Activated naive CD4-positive, alpha-beta T cell (primary cell): ENCODE measurements at places on chromosomes 3 and 15.

DNA sequence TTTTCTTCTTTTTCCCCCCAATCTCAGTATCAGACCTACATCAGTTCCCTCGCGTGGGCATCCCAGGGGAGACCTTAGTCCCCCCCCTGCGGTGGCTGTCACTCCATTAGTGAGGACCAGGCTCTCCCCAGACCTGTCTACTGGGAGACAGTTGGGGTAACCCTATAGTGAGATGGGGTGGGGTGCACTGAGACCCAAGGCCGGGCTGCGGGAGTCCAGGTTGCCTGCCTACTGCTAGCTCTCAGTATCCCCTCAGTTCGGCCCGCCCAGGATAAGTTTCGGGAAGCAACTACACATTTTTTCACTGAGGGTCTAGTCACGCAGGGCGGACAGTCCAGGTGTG is 671 bp upstream of the DCUN1D1 start:
- no peak for DNase-seq

GRCh38 chr3:111794711-111795110 is 64.4 kb upstream of the PHLDB2 start:
- no peak for DNase-seq

DNA sequence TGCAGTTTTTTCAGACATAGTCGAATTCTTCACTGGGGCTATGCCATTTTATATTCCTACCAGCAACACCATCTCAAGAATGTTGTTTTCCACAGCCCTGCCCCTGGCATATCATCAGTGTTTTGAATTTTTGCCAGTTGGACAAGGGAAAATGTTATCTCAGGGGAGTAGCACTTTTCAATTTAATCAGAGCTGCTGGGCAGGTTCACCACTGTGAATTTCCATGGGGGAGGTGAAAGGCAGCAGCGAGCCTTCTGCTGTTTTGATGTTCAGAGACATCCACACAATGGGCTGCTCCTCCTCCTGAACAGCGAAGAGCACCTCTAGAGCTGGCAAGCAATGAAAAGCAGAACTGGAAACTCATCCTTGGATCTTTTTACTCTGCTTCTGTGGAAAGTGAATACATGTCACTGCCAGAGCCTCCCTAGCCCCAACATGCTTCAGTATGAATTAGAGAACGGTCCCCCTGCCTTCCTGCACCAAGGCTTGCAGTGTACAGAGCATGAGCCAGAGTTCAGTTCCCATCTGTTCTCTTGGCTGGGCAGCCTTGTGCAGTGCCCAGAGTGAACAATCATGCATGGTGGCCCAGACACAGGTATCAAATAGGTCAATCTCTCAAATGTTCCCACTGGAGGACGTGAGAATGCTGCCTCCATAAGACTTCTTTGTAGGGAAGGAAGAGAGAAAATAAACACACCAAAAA is 56.1 kb upstream of the RAD18 start:
- no peak for DNase-seq

- DNase-seq, result no peak
Observed at GRCh38 chr15:96553451-96553850, 223.0 kb downstream of the NR2F2 start.

DNA sequence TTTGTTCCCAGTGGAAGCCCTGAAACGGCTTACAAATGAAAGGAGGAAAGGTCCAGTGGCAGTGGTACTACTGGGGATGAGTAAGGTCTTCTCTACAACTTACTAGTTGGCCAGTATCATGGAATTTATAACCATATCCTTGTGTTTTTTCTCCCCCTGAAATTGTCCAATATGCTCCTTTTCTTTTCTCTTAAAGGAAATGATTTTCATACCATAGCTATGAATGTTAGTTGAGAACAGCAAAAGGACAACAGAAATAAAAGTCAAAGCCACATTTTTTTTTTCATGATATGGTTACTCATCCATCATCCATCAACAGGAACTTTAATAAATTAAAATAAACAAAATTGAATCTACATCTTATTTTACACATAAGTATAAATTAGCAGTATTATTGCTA is 450.4 kb downstream of the MFSD1 start:
- DNase-seq, result no peak

GRCh38 chr15:43552256-43552655 is 34.8 kb downstream of the MAP1A start:
- DNase-seq, result no peak

DNA sequence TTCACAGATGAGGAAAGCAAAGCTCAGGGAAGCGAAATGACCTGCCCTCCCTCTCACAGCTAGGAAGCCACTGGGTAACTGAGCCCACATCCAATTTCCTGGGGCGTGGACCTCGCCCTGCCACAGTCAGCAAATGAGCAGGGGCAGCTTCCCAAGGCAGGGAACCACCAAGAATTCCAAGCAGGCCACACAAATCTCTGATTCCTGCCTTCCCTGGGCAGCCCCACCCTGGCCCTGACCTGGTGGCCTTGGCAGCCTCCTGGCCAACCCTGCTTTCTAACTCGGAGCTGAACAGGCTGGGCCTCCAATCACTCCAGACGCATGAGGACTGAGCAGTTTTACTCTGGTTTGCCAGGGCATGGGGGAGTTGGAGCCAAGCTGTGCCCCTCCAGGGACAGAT is 203.7 kb upstream of the TLE3 start:
- no peak for DNase-seq

DNA sequence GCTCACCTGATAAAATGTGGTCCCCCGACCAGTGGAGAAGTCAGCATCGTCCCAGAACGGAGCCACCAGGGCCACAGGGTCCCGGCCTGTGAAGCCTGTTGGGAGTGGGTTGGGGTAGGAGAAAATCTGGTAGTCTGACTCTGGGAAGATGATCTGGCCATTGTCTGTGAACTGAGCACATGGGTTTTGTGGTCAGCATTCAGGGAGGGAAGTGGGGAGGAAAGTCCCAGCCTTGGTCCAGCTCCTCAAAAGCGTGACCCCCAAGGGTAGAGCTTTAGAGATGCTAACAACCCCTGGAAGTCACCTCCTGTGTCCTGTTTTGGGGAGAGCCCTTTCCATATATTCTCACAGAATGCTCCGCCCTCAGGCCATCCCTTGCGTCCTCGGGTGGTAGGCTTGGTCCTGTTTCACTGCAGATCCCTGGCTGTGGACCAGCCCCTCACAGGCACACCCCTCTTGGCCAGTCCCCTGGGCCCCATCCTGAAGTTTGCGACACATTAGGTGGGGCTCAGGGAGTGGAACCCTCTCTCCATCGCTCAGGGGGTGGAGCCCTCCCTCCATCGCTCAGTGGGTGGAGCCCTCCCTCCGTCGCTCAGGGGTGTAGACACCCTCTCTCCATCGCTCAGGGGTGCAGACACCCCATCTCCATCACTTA is 40.0 kb downstream of the MUC4 start:
- DNase-seq, result no peak

- DNase-seq, result no peak
Observed at GRCh38 chr3:99250821-99251355, 349.4 kb upstream of the DCBLD2 start.

DNA sequence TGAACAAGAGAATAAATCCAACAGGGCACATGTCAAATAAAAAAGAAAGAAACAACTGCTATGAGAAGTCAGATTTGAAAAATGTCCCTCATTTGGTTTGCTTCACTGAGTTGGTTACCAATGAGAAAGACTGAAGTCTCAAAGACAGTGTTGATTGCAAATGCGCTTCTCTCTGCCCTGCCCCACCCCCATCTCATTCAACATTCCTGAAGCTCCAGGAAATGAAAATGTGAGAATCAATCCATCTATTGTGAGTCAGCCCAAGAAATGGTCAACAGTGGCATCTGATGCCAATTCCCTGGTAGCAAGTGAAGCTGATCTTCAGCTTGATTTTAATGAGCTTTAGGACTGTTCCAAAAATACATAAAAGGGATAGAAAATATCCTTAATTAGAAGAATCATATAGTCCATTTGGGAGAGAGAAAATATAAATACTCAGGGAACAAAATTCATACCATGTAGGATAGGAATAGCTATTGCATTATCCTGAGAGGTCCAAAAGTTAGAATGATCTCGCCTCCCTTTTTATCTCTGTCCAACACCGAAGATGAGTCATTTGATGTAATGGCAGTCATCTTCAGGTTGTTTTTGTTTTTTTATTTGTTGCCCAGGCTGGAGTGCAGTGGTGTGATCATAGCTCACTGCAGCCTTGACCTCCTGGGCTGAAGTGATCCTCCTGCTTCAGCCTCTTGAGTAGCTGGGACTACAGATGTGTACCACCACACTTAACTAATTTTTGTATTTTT is 200.3 kb upstream of the UMPS start:
- no peak for DNase-seq

DNA sequence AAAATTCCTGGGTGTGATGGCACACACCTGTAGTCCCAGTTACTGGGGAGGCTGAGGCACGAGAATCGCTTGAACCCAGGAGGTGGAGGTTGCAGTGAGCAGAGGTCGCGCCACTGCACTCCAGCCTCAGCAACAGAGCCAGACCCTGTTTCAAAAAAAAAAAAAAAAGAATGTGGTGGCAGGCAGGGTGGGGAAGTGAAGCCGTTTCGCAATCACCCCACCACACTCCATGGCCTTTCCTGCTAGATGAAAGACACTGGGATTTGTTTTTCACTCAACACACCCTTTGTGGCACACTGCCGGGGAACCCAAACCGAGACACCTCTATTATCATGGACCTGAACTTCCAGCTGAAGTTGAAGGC is 172.4 kb upstream of the IQSEC1 start:
- no peak for DNase-seq

- DNase-seq, result no peak
Observed at GRCh38 chr3:39282057-39282456, 2.2 kb upstream of the CX3CR1 start.

DNA sequence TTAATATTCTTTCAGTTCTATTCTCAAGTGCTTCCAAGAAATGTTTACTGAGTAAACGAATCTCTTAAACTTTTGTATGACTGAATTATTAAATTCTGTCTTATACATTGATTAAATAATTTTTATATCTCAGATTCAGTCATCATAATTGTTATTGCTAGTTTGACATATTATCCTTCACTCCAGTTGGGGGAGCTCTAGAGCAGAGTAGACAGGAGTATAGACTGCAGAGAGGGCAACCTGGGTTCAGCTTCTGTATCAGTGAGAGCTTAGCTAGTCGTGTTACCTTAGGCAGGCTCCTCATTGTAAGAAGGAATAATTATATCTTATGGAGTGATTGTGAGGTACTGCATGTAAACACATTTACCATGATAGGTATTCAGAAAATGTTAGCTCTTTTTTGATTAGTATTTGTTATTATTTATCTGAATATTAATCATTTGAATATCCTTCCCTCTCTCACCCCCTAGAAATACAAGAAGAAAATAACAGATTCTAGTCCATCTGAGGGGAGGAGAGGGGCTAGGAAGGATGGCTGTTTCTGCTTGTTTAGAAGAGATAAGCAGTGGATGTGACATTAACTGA is 31.0 kb upstream of the ZCWPW2 start:
- DNase-seq, result no peak

GRCh38 chr15:90103701-90104329 is 1.5 kb upstream of the IDH2 start:
- DNase-seq, result no peak

- no peak for DNase-seq
Observed at GRCh38 chr15:73296609-73297353, 72.0 kb downstream of the HCN4 start.

DNA sequence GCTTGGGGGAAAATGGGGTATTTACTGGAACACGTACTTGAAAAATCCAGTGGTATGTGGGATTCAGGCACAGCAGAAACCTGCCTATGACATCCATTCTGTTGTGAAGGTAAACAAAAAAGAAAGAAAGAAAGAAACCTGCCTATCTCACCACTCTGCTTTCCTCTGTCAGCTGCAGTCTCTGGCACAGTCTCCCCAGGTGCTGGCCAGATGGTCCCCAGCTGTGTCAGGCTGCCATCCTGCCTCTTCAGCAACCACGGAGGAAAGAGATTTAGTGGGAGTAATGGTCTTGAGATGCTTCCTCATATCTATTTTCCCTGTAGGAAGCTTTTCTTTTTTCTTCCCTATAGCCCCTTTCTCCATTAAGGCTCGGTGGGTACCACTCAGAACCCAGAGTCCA is 2.5 kb upstream of the PXYLP1 start:
- DNase-seq, result no peak

DNA sequence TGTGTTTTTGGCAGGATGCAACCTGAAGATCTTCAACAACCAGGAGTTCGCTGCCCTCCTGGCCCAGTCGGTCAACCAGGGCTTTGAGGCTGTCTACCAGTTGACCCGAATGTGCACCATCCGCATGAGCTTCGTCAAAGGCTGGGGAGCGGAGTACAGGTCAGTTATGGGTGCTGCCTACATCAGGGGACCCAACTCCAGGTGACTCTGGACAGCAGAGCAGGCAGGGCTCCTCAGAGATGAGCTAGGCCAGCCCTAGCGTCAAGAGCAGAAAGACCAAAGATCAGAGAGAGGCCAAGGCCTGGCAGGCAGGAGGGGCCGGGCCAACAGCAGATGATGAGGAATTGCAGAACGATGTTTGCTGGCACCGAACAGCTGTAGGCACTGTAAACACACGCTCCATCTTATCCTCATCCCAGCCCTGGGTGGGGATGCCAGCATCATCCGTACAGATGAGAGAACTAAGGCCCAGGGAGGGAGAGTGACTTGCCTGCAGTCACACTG is 67.1 kb downstream of the AAGAB start:
- no peak for DNase-seq

GRCh38 chr3:56096999-56097398 is 371.3 kb downstream of the ERC2 start:
- no peak for DNase-seq

GRCh38 chr15:31468911-31469785 is 142.5 kb downstream of the KLF13 start:
- DNase-seq, result no peak
